Non-pigmented ciliary epithelial cell (primary cell): ENCODE measurements at places on chromosomes 1 and 21.

GRCh38 chr1:245294020-245294419, 139.2 kb downstream of the KIF26B start:
- no peak for DNase-seq

DNA sequence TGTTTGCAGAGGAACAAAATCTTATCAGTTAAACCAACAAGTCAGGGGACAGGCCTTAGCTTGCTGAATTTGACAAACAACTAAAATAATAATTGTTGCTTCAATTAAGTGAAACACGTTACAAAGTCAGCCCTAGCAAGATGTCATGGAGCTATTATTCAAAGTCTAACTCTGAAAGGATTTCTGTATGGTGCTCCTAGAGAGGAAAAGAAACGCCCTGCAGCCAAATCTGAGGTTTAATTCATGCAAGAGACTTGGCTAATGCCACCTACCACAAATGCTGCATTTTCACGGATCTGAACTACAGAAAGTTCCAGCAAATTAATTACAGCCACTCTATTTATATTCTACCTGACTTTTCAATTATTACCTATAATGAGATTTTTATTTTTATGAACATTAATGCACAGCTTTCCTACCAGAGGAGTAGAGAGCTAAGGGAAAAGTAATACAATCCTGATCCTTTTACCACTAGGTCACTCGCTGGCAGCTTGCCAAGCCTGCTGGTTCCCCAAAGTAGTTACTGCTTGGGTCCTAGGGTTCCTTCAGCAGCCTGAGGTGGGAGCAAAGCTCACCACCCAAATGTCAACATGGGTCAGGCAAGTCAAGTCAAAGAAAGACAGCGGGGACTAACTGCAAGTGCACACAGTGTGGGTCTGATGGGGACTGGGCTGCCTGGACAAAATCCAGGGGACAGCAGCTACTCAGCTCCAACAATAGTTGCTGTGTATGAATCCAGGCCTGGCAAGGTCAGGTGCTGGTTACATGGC, 8.5 kb downstream of the COLGALT2 start:
- DNase-seq, result no peak

- DNase-seq, result no peak
Observed at GRCh38 chr1:223259462-223259861, 104.5 kb downstream of the SUSD4 start.

DNA sequence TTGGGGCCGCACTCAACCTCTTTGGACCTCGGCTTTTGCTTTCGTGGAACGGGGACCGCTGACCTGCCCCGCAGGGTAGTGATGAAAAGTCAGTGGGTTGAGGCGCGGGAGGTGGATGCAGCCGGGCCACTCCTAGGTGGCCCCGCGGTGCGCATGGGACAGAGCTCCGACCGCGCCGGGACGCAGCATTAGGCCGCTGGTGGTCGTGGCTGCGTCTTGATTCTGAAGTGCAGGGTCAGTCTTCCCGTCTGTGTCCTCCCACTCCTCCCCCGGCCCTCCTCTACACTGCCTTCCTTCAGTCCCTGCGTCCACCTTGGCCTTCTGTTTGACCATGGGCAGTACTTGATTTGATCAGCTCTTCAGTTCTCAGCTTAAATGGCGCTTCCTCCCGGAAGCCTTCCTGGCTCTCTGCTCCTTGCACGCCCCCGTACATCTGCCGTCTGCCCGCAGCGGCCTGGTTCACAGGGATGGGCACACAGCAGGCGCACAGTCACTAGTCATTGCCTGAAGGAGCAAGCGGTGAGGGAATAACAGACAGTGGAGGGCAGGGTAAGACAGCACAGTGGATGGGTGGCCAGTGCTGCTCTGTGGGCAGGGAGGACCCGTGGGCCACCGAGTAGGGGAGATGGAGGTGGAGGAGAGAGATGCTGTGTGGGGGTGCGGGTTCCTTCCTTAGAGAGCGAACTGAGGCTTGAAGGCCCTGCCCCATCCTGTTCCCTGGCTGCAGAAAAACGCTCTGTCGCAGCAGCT, 633 bp downstream of the THEMIS2 start:
- no peak for DNase-seq

- DNase-seq, result no peak
Observed at GRCh38 chr1:31335007-31335406, 37.9 kb downstream of the FABP3 start.
